ENCODE measurements at places on chromosomes 7 and 10.

DNA sequence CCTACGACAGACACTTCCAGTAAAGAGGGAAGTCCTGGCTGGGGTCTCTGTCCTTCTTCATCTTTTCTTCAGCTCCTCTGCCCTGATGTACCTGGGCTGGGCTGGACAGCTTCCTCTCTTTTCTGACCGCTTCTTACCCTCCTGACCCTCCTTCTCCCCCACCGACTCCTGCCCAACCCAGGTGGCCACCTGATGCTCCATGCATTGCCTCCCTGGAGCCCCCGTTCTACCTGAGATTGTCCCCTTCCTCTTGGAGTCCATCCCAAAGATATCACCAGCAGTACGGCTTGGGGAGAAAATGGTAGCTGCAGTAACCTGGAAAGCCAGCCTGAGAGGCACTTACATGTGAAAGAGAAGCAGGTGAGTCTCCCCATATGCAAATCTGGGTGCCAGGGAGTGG lies 566.3 kb downstream of the TCERG1L start:
- H3K27ac ChIP-seq = no peak overlapping the region
- H3K4me3 ChIP-seq = no peak overlapping the region
- H3K36me3 ChIP-seq = no peaks in the 10 kb centered on the region
- no peaks in the 10 kb centered on the region for H3K27me3 ChIP-seq

GRCh38 chr10:73974309-73974946 lies 23.5 kb upstream of the VCL start:
- DNase-seq = no peak
- H3K4me3 ChIP-seq = peak overlapping the region; percentile 27

GRCh38 chr7:74002474-74003017 lies 25.4 kb upstream of the ELN start:
- no peaks in the 10 kb centered on the region for H3K36me3 ChIP-seq
- H3K27me3 ChIP-seq = no peaks in the 10 kb centered on the region
- H3K4me3 ChIP-seq = no peak overlapping the region
- DNase-seq = no peak
- H3K27ac ChIP-seq = no peak overlapping the region

DNA sequence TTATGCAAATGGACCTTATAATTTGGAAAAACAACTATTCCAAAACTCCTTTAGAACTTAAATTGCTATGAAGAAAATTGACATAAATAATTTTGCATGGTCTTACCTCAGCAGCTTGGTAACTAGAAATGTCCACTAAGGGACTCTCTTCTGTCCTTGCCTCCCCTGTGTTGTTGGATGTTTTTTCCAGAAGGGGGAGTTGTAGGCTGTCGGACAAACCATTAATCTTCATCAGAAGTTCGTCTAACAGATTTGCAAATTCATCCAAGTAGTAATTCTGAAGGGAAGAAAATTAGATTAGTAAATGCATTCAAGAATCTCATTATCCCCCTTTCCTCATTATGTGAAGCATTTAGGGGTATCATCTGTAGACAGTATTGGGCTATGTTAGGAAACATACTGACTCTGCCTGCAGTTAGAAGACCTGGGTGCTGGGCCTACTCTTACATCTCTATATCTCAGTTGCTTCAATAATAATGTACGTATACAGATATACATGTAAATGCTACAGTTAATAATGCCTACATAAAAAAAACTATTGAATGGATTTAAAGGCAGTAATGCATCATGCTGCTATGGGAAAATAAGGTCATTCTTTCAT lies 155.6 kb downstream of the PKD1L1 start:
- H3K27me3 ChIP-seq = no peaks in the 10 kb centered on the region
- no peak overlapping the region for H3K27ac ChIP-seq
- H3K4me3 ChIP-seq = no peak overlapping the region
- no peak for DNase-seq
- no peaks in the 10 kb centered on the region for H3K36me3 ChIP-seq
- H3K4me1 ChIP-seq = no peaks in the 10 kb centered on the region

DNA sequence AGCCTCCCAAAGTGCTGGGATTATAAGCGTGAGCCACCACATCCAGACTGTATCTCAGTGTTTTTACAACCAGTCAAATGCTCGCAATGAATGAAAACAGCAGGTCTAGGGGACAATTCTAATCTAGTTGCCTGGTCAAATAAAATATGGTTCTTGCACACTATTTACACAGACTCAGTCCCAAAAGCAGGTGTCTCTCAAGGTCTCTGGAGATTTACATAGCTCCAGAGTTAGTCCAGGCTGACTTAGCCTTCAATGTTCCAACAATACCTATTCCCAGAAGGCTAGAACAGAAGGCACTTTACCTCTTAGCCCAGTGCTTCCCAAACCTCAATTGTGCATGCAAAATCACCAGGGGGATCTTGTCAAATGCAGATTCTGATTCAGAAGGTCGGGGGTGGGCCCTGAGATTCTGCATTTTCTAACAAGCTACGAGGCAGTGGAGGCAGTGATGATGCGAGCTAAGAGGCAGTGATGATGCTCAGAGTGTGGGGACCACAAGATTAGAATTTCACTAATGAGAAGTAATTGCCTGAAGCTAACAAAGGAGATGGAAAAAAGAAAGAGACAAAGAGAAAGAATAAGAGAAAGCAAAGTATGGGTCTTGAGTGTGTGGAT lies 6.4 kb downstream of the KIAA1549 start:
- no peak for DNase-seq
- no peaks in the 10 kb centered on the region for H3K36me3 ChIP-seq
- no peaks in the 10 kb centered on the region for H3K4me1 ChIP-seq

DNA sequence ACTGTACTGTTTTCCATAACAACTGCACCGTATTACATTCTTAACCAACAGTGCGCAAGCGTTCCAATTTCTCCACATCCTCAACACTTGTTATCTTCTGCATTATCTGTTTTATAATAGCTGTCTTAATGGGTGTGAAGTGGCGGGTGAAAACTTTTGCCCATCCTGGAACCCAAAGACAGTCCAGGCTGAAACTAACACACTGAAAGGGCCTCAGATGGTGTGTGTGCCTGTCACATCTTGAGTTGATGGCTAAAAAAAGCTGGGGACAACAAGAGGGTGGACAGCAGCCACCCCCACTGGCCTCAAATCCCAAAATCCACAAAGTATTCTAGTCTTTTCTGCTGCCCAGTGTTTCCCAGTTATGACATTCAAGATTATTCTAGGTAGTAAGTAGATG lies 19.4 kb downstream of the OPALIN start:
- H3K4me1 ChIP-seq = peaks cover under 1% of the 10 kb centered on the region
- no peak overlapping the region for H3K27ac ChIP-seq
- H3K36me3 ChIP-seq = no peaks in the 10 kb centered on the region
- H3K4me3 ChIP-seq = no peak overlapping the region
- no peak for DNase-seq

DNA sequence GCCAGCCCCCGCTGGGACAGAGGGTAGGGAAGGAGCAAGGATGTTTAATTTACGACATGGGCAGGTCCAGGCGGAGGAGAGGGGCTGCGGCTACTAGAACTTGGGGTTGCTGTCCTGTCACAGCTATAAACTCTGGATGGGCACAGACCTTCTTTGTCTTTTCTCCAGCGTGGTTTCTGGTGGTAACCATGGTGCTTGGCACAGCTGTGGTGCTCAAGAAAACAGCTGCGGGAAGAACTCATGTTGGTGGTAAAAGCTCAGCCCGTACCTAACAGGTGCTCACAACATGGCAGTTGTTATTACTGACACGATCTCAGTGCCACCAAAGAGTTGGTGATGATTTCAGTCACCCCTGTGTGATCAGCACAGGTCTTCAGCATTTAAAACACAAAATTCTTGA lies 13.8 kb downstream of the BAIAP2L1 start:
- no peaks in the 10 kb centered on the region for H3K36me3 ChIP-seq
- no peak for DNase-seq
- no peaks in the 10 kb centered on the region for H3K4me1 ChIP-seq
- no peak overlapping the region for H3K4me3 ChIP-seq
- no peaks in the 10 kb centered on the region for H3K27me3 ChIP-seq

DNA sequence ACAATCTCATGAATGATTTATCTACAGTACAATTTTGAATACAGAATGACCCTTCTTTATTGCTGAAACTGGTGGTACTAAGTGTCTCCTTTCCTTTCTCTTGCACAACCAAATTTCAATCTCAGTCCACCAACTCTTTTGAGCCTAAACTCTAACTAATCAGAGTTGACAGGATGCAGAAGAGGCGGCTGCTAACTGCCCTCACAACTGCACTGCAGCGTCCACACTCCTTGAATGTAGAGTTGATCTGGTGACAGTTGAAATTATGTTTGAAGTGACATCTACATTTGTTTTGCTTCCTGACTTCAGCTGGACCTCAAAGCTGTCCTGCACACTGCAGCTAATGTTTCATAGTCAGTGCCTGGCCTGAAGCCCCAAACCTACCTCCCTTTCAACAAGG lies 139.6 kb downstream of the ZMYND11 start:
- H3K27me3 ChIP-seq = no peaks in the 10 kb centered on the region
- no peak overlapping the region for H3K27ac ChIP-seq
- no peak overlapping the region for H3K4me3 ChIP-seq
- H3K36me3 ChIP-seq = no peaks in the 10 kb centered on the region
- H3K4me1 ChIP-seq = no peaks in the 10 kb centered on the region

- no peak overlapping the region for H3K27ac ChIP-seq
- no peaks in the 10 kb centered on the region for H3K36me3 ChIP-seq
- peaks cover 7% of the 10 kb centered on the region for H3K4me1 ChIP-seq
- H3K4me3 ChIP-seq = no peak overlapping the region
- no peak for DNase-seq
Measured at GRCh38 chr10:43236176-43236850, 30.6 kb downstream of the RASGEF1A start.

DNA sequence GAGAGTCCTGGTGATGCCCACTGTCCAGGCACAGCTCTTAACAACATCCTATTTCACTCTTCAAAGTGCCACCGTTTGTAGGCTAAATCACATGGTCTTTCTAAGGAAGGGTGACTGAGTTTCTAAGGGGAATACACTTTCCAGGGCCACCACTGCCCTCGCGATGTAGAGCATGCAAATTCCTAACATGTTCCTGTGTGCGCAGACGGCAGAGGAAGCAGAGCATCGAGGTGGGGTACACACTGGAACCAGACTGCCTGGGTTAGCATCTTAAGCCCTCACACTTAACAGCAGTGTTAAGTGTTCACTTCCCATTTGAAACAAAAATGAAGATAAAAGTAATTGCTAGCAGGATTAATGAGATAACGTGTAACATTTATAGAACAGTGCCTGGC lies 3.0 kb downstream of the VOPP1 start:
- H3K36me3 ChIP-seq = no peaks in the 10 kb centered on the region
- no peak for DNase-seq
- H3K4me1 ChIP-seq = peaks cover 73% of the 10 kb centered on the region
- H3K27ac ChIP-seq = peak overlapping the region; percentile 13
- H3K27me3 ChIP-seq = no peaks in the 10 kb centered on the region

GRCh38 chr10:97708976-97709946 lies 4.3 kb upstream of the MARVELD1 start:
- no peak overlapping the region for H3K27ac ChIP-seq
- no peak overlapping the region for H3K4me3 ChIP-seq
- no peaks in the 10 kb centered on the region for H3K4me1 ChIP-seq
- no peaks in the 10 kb centered on the region for H3K36me3 ChIP-seq

DNA sequence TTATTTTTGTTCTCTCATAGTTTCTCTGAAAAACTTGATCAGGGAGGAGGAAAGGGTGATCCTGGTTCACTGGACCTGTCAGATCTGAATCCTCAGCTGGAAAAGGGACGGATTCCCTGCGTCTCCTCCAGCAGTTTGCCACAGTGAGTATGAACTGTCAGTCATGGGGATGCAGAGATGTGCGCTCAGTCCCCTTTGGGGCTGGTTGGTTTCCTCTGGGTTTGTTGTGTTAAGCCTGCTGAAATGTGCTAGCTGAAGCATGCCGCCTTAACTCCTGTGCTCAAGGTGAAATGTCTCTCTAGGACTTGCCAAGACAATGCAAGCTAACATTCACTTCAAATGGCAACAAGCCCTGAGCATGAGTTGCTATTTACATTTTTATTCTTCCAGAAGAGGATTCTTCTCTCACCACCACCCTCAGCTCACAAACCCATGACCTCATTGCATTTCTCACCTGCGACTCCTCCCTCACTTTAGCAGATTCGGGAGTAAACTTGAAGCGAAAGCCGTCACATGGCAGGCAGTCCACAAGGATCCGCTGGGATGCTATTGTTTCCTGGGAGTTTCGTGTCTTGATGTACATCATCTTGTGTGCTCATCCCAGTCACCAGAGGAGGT lies 192.9 kb upstream of the FZD8 start:
- DNase-seq = no peak
- H3K27ac ChIP-seq = no peak overlapping the region
- no peaks in the 10 kb centered on the region for H3K27me3 ChIP-seq
- no peaks in the 10 kb centered on the region for H3K36me3 ChIP-seq

DNA sequence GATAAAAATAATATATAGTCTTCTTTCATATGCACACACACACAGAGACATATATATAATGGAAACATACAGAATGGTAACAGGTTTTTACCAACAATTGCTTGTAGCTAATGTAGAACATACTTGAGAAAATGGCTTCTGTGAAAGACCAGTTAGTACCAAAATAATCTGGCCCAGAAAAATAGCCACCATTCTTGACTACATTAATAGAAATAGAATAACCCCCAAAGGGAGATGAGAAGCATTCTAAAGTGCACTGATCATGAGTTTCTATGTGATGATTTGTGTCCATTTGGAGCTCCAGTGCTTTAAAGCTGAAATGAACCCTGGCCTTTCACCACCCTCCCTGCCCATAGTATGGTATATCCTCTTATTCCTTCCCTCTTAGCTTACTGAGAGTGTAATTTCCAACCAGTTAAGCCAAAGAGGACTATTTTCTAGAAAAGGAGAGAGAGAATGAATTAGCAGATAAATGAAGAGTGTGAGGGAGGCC lies 22.9 kb upstream of the IFIT2 start:
- no peaks in the 10 kb centered on the region for H3K27me3 ChIP-seq
- H3K4me3 ChIP-seq = no peak overlapping the region
- H3K4me1 ChIP-seq = no peaks in the 10 kb centered on the region
- no peak overlapping the region for H3K27ac ChIP-seq

GRCh38 chr7:30285536-30286284 lies 1.3 kb downstream of the ZNRF2 start:
- H3K27me3 ChIP-seq = no peaks in the 10 kb centered on the region
- H3K27ac ChIP-seq = peak overlapping the region; percentile 80
- H3K4me3 ChIP-seq = peak overlapping the region; percentile 85
- H3K36me3 ChIP-seq = no peaks in the 10 kb centered on the region
- peak; percentile 68 for DNase-seq

Measured in CD8-positive, alpha-beta memory T cell (primary cell).